ENCODE measurements at places on chromosomes 13 and 19.

- DNase-seq, result no peak
Observed at GRCh38 chr13:109586509-109587346, 199.7 kb downstream of the IRS2 start.

- no peak for DNase-seq
Observed at GRCh38 chr13:112940236-112940635, 28.8 kb upstream of the MCF2L start.

DNA sequence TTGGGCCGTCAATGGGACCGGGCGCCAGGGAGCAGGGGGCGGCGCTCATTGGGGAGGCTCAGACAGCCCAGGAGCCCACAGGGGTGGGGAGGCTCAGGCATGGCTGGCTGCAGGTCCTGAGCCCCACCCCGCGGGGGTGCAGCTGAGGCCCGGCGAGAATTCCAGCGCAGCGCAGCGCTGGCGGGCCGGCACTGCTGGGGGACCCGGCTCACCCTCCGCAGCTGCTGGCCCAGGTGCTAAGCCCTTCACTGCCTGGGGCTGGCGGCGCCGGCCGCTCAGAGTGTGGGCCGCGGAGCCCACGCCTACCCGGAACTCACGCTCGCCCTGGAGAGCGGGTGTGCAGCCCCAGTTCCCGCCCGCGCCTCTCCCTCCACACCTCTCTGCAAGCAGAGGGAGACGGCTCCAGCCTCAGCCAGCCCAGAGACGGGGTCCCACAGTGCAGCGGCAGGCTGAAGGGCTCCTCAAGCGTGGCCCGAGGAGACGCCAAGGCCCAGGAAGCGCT is 1227.4 kb downstream of the PCDH17 start:
- no peak for DNase-seq

- DNase-seq, result no peak
Observed at GRCh38 chr13:43758834-43759233, 27.9 kb downstream of the ENOX1 start.

DNA sequence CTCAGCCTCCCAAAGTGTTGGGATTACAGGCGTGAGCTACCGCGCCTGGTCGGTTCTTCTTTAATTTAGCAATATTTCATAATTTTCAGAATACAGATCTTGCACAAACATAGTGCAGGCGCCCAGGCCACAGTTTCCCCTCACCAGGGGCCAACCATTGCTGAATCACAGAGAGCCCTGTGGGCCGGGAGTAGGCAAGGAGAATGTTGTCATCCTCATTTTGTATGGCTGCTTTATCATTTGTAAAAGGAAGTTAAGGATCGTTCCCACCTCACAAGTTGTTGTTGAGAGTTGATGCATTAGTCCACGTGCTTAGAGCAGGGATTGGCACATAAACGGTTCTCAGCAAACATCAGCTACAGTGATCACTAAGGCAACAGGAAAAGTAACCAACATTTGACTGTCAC is 30.2 kb downstream of the MEIS3 start:
- DNase-seq, result no peak

- DNase-seq, result no peak
Observed at GRCh38 chr19:7272856-7273578, 21.2 kb downstream of the INSR start.

DNA sequence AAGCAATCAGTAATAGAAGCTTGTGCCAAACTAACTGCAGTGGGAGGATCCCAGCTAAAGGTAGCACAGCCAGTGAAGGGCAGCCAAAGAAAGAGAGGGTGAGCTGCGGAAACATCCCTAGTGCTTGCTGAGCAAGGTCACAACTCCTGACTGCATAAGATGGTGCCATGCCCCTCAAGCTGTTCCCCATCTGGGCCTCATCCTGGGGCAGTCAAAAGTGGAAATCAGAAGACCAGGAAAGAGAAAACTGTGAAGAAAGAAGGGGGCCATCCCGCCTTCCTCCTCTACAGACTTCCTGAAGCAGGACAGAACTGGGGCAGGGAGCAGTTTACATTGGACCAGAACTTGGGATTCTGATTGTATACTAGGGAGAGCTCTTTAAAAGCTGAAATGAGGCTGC is 159.2 kb downstream of the TNFSF13B start:
- no peak for DNase-seq

GRCh38 chr19:4088975-4089374 is 22.3 kb upstream of the ZBTB7A start:
- DNase-seq, result no peak

DNA sequence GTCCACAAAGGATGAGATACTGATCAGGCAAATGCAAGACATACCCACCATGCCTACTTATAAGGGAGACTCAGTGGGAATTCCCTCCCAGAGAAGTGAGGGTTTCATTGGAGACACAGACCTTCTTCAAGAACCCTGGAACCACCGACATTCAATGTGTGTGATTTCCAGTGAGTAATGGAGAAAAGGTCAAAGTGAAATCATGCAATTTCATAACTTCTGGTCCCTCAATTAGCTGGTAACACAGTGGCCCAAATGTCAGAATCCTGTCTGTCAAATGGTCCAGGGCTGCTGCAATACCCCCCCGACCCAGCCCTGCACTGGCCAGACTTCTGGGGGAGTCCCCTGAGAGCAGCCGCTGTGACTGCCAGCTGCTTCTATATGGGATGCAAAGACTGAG is 4.7 kb upstream of the METTL21C start:
- no peak for DNase-seq

DNA sequence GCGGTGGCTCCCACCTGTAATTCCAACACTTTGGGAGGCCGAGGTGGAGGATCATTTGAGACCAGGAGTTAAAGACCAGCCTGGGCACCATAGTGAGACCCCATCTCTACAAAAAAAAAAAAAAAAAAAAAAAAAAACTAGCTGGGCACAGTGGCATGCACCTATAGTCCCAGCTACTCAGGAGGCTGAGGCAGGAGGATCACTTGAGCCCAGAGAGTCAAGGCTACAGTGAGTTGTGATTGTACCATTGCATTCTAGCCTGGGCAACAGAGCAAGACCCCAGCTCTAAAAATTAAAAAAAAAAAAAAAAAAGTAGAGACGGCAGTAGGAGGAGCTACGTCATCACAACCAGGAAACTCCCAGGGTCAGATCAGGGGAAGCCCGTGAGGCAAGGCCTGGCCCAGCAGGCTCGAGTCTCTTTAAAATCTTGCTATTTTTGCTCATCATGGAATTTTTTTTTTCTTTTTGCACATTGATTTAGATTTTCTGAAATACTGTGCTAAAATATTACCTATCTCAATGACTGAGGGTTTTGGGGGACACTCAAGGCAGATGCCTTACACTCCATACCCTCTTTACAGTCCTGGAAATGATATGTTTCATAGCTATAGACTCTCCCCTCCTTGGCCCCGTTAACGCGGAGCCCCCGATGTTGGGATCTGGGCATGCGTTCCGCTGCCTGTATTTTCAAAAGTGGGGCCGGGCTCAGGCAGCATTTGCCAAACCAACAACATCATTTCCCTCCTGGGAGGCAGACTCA is 44.4 kb upstream of the USE1 start:
- DNase-seq, result no peak

- no peak for DNase-seq
Observed at GRCh38 chr13:27339299-27339698, 68.7 kb downstream of the RASL11A start.

All from T-helper 2 cell (primary cell).